Ureter (tissue), 1 donor: ENCODE measurements at places on chromosomes 12 and 14. TPM values are rescaled to one million over a fixed set of nuclear protein-coding genes. Genes with fewer than 3 reads are reported as not detected.

DNA sequence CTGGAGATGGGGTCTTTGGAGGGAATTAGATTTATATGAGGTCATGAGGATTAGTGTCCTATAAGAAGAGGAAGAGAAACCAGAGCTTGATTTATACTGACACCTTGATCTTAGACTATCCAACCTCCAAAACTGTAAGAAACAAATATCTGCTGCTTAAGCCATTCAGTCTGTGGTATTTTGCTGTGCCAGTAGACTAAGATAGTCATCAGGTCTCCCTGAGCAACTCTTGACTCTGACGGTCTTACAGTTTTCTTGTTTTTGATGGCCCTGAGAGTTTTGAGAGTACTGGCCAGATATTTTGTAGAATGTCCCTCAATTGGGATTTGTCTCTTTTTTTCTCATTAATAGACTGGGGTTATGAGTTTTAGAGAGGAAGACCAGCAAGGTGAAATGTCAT, 51.7 kb downstream of the TSHR start:
- no peak for DNase-seq

DNA sequence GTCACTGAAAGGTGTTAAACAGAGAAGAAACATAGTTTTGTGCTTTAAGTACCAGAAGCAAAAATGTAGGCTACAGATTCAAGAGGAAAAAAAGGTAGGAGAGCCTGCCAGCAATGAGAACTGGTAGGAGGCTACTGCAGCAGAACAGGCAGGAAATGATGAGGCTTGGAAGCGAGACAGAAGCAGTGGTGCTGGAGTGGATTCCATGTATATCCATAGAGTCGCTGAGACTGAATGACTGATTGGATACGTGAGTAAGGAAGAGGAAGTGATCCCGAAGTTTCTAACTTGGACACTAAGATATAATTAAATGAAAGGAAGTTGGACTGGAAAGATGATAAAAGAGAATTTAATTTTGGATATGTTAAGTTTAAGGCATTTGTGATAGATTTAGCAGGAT, 45.0 kb upstream of the CCDC91 start:
- no peak for DNase-seq

DNA sequence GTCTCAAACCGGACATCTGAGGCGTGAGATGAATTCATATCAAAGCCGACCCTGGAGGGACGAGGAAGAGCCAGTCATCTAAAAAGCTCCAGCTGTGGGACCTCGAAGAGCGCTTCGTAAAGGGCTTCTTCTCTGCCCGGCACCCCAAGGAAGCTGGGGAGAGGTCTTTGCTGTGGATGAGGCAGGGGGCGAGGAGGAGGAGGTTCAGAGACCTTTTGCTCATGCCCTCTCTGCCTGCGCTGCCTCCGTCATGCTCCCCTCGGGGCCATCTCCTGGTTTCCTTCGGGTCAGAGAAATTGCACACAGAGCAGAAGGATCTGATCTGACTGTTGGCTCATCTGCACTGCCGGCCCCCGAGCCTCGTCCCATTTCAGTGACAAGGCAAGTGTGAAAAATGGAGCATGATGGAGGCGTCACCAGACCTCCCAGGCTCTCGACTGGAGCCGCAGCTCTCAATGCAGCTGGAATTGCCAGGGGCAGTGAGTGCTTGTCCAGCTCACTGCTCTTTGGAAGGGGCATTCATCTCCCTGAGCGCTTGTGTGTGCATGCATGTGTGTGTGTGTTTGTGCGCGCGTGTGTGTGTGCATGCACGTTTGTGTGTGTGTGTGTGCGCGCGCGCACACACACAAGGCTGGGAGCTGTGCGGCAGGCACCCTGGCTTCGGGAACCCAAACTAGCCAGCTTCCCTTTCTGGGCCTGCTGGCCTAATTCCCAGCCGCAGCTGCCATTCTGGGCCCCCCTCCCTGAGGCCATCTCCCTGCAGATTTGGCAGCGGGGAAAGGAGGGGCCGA, 9.2 kb downstream of the CABP1 start:
- no peak for DNase-seq

The KCNJ8 gene
- 10.5 TPM for total RNA-seq

The NRIP2 gene
- 3.6 TPM for total RNA-seq

The LPAR5 gene
- 13.6 TPM for total RNA-seq

GRCh38 chr12:92233346-92234015, 87.8 kb upstream of the BTG1 start:
- no peak for DNase-seq

- no peak for DNase-seq
Observed at GRCh38 chr12:130714091-130714590, 2.0 kb downstream of the RIMBP2 start.
